ENCODE measurements at places on chromosomes 1 and 21.

DNA sequence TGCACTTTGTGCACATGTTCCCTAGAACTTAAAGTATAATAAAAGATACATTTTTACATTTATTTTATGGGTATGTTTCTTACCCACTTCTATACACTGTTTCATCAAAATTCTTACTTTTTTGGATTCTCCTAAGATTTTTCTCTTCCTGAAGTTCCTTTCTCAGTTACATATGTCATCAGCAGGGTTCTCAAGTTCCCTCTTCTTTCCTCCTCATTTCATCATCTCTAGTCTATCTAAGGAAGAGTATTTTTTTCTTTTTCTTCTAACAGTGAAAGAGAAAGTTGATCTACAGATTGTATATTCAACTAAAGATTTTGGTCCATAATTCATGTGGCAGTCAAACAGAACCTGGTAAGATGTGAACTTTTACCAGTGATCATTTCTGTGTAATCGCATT, 41.2 kb upstream of the CYYR1 start:
- no peak for DNase-seq

GRCh38 chr1:218886101-218886871, 287.4 kb upstream of the LYPLAL1 start:
- DNase-seq, result no peak

GRCh38 chr1:64755361-64755760, 10.5 kb downstream of the RAVER2 start:
- DNase-seq, result peak; percentile 32

DNA sequence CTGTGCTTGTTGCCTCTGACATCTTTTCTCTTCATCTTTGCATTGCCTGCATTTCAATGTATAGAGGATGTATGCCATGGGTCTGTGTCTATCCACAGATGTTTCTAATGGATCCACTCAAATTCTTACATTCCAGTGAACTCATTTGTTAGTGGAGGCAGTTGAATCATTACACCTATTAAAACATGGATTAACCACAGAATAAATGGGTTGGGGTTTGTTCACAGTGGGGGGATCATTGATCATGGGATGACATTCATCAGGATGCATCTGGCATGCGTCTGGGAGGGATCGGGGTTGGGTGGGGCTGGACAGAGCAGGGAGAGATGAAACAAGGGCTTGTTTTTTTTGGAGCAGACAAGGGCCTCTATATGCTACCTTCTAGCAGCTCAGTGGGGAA, 182.5 kb downstream of the RHOU start:
- DNase-seq, result no peak

DNA sequence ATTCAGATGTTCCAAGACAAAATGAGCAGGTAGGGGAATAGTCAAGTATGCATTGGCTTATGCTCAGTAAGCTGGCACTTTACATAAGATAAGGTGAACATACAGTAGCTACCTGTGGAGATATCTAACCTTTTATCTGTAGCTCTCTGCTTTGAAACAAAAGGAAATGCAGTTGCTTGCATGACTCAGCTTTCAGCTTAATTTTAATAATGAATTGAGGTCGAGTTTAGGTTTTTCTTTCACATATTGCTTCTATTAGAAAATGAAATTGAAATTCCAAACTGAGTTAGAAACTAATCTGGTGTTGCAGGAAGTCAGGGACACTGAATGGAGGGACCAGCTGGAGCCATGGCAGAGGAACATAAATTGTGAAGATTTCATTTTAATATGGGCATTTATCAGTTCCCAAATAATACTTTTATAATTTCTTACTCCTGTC, 8.3 kb downstream of the FRRS1 start:
- no peak for DNase-seq

GRCh38 chr1:234897754-234898454, 230.7 kb downstream of the TOMM20 start:
- DNase-seq, result no peak

GRCh38 chr21:42218836-42219605, at the start of gene ABCG1:
TSS of gene ABCG1 (plus strand) at chr21:42219140. CDS start at chr21:42219263, 123 bp downstream.
- DNase-seq, result peak; percentile 98

DNA sequence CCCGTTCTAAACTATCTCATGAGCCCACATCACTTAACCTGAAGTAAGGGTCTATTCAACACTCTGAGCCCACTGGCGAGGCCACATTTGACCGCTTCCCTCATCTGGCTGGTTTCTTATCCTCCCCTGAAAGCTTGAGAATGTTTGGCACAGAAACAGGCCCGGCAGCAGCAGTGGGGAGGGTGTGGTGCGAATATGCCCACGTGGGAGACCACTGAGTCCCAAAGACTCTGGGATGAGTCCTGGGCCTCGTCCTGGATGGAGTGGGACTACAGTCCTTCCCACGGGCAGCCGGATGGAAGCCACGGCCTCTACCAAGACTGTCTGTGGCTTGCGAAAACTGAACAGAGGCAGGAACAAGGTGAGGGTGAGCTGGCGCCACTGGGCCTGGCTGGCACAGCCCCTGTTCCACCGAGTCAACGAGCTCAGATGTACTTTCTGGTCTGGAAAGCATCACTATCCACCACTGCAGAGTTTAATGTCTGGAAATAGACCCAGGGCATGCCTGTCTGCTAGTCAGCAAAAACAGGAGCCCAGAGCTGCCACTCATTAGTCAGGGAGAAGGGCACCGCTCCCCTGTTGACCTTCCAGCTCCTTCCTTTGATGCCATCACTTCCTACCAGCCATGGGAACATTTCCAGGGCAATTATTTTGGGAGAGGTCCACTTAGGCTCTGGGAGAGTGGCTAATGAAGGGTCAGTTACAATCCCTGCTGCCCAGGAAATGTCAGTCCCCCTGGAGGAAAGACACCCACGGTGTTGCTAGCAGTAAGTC, 386.6 kb downstream of the MATN1 start:
- no peak for DNase-seq

- no peak for DNase-seq
Measured at GRCh38 chr1:160640359-160641123, 6.3 kb downstream of the SLAMF1 start.

DNA sequence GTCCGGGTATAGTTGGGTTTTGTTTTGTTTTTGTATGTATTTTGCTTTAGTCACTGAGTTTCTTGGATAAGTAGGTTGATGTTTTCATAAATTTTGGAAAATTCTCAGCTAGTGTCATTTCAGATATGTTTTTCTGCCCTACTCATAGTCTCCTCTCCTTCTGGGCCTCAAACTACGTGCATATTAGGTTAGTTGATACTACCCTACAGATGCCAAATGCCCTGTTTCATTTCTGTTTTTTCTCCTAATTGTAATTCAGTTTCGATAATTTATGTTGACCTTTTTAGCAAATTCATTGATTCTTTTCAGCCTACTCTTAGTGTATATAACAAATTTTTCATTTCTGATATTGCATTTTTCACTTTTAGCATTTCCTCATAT, 268.6 kb upstream of the RGS18 start:
- no peak for DNase-seq

GRCh38 chr21:41037936-41038335, 130.0 kb upstream of the BACE2 start:
- DNase-seq, result no peak

GRCh38 chr1:150281758-150282557, at the start of gene CIART:
TSS of gene CIART (plus strand) at chr1:150282554. CDS start at chr1:150283268, 714 bp downstream.
- peak; percentile 96 for DNase-seq

- no peak for DNase-seq
Measured at GRCh38 chr1:41799723-41800122, 119.0 kb downstream of the HIVEP3 start.
